ENCODE measurements at places on chromosomes 4 and X.

DNA sequence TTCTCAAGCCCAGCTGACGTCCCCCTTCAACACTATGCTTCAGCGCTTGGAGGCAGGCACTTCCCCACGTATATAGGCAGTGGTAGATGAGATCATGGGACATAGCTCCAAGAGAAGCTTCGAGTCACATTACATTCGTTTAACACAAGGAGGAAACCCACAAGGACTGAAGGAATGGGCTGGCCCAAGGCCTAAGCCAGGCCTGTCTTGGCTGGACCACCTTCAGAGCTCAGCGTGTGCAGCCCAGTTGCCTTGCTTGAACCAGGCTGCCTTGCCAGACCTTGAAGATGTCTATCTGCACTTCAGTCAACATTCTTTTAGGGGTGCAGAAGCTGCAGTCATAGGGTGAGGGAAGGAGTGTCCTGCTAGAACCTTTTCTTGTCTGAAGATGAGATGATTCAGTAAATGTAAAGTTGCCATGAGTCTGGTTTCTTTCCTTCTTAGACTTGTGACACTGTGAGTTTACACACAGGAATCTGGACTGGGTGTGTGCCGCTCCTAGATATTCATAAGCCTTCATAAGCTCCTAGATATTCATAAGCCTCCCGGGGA is 144.1 kb upstream of the RBPJ start:
- DNase-seq: no peak

DNA sequence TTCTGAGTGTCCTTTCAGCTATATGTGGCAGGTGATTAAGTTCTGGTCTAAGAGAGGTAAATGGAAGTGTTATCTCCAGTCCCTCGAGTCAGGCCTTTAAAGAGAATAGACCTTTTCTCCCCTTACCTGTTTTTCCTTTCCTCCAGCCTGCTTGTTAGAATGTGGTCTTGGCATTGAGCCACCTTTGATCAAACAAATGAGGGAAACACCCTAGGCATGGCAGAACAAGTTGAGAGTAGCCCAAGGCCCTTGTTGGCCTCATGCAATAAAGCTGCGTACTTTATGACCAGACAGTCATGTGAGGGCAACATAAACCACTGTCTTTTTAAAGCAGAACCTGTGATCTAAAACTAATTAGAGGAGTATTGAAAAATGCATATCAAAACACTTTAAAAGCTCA is 13.2 kb upstream of the IL13RA2 start:
- no peak for DNase-seq

- DNase-seq: no peak
These were observed 263.5 kb upstream of the DKK2 start for GRCh38 chr4:107299646-107300045.

GRCh38 chr4:174919886-174920423 is 1.8 kb downstream of the ADAM29 start:
- no peak for DNase-seq

- no peak for DNase-seq
These were observed 79.4 kb upstream of the SPRY1 start for GRCh38 chr4:123317211-123317610.

DNA sequence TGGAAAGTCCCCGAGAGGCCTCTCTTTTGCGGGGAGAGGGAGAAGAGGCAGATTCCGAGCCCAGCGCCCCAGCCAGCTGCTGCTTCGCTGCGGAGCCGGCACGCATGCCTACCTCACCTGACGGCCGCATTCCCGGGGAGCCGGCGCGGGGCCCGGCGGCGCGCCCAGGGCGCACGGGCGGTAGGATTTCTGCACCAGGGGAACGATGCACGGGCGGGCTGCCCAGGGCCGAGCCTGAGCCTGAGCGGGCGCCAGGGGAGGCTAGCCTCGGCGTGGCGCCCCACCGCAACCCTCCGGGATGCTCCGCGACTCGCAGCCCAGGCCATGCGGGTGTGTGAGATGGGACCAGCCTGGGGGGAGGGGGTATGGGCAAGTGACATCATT is 81.3 kb upstream of the SCML1 start:
- DNase-seq: peak; percentile 24

DNA sequence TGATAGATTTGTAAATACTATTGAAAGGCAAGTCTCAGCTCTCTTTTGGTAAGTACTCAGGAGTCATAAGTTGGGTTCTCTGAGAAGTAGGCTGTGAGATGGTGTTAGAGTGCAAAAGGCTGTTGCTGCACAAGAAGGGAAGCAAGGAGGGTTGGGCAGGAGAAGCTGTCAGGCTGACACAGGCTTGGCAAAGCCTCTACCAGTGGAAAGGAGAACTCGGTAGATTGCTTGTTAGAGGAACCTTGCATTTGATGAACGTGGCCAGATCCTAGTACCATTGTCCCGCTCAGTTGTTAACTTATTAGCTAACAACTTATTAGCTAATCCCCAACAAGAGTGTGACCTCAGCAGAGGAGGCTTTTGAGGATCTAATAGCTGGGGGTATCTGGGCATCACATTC is 449.3 kb upstream of the BOD1L1 start:
- no peak for DNase-seq

- no peak for DNase-seq
These were observed 100.5 kb downstream of the AREG start for GRCh38 chr4:74545448-74545847.

DNA sequence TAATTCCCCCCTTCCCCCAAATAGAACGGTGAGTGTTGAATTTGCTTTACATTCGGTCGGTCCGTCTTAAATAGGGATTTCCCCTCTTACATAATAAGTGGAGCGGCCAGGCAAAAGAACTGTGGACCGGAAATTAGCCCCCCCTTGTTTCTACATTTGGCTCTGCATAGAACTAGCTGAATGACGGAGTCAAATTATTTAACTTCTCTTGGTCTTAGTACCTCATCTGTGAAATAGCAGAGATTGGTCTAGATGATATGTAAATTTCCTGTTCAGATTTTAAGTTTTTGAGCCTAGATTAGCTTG is 1.3 kb downstream of the SPATA18 start:
- DNase-seq: no peak

DNA sequence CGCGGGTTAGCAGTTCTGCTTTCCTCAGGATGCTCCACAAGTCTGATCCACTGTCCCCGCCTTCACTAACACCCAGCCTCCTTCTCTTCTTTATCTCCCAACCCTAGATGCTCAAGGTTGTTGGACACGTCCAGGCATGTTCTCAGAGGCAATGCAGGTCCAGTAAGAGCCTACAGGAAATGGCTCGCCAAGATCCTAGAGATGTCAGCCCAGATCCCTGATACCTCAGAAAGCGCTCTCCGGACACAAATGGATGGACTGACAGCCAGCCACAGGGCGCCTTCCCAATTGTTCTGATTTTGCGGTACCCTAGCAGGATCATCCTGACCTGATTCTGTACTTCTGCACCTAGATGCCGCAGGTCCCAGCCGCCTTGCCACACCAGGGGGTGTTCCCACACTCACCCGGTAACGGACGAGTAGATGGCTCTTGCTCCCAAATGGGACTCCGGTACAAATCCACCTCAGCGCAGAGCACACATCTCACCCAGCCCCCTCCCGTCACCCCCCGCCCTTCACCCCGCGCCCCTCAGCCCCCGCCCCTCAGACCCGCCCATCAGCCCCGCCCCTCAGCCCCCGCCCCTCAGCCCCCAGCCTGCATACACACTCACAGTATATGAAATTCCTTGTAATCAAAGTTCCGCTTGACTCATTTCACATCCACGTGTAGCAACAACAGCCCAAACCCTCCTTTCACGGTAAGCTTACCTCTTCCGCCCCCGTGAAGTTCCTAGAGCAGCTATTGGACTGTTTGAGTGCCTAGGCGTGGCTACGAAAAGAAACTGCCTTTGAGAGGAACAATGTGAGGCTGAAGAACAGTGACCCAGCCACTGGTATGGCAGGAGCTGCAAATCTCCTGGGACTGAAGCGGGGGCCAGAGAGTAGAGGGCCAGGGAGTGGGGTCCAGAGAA is at the start of gene EDA2R:
TSS of gene EDA2R (minus strand) at position 488 of the 910 bp plus-strand sequence. CDS start 23,058 bp downstream, outside the sequence.
- DNase-seq: peak; percentile 22

DNA sequence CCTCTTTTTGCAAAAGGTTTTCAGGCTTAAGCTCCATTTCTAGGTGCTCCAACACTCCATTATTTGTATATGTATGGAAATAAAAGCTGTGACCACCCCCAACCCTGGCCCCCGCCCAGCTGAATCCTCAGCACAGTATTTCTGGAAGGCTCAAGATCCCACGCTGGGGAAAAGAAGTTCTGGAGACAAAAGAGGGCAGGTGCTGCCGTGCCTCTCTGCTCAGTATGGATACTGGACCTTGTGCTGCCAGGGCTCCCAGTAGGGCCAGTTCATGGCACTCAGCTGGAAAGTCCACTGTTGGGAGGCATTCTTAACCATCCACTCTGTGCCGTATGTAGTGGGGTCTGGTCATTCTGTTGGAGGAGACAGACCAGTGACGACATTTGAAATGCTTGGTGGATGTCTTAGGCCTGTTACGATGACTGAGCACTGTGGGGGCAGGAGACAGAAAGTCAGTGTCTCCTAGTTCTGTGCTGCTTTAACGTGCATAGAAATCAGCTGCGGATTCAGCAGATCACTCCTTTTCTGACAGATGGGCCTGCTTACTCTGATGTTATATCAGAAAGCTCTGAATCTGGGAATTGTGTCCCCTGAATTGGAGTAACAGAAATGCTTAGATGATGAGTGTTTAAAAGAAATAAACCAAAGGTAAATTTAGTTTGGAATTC is 48.4 kb upstream of the MSANTD1 start:
- no peak for DNase-seq

- no peak for DNase-seq
These were observed 369.6 kb upstream of the SLC7A11 start for GRCh38 chr4:138611721-138612120.

- no peak for DNase-seq
These were observed 9.4 kb downstream of the ARHGAP10 start for GRCh38 chr4:147741190-147741788.

GRCh38 chr4:158261480-158261879 is 51.2 kb downstream of the TMEM144 start:
- no peak for DNase-seq

- DNase-seq: no peak
These were observed 59.8 kb downstream of the ARSJ start for GRCh38 chr4:113919611-113920010.

GRCh38 chr4:82458729-82459128 is 28.3 kb downstream of the ENOPH1 start:
- DNase-seq: no peak
